Activated naive CD8-positive, alpha-beta T cell treated with anti-CD3 and anti-CD28 coated beads, Interleukin-2, amount 10 ng/mL, durations not matched to agents 7 days and 5 days (primary cell): ENCODE measurements at places on chromosomes 3 and 15.
A peak's percentile ranks its signal among the peaks of the same experiment; 100 is the strongest.

DNA sequence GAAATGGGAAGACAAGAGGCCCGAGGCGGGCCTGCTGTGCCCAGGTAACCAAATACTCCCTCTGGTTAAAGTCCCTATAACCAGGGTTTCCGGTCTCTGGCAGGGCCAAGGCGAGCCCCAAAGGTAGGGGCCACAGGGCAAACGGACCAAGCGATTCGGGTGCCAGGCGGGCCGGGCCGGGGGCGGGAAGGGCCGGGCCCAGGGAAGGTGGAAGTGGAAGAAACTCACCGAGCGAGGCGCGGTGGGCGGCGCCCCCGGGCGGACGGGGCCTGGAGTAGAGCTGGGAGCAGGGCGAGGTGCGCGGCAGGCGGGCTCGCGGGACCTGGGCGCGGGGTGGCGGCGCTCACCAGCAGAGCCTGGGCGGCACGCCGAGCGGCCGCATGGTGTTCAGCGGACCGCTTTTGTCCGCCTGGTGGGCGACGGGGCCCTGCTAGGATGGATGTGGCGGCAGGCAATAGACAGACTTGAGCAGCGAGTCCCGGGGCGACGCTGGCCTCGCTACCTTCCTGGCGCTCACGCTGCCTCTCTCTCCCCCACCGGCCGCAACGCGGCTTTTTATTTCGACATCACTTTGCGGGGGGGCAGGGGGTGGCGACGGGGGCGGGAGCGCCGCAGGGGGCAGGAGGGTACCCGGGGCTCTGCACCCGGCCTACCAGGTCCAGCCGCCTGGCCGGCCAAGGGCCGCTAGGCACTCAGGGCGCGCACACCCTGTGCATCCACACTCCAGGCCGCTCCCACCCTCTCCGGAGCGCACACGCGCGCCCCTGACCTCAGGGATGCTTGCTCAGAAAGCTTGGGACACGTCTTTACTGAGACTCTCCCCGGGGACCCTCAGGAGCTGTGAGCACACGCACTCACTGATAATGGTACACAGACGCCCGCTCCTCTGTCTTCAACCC is at the start of gene GATA2:
GATA2 (minus strand) TSS at position 531 of the 899 bp plus-strand sequence. CDS start 6,170 bp downstream, outside the sequence.
- DNase-seq, result peak; percentile 65
- H3K27ac ChIP-seq, result peak within 1 kb of the TSS; percentile 34
- peaks cover 12% of the 10 kb centered on the region for H3K4me1 ChIP-seq
- peaks cover 74% of the 10 kb centered on the region for H3K27me3 ChIP-seq
- H3K36me3 ChIP-seq, result no peaks in the 10 kb centered on the region

- H3K27me3 ChIP-seq, result peaks cover 11% of the 10 kb centered on the region
- H3K36me3 ChIP-seq, result no peaks in the 10 kb centered on the region
- no peak for DNase-seq
Observed at GRCh38 chr3:170012683-170013400, 25.0 kb upstream of the GPR160 start.

DNA sequence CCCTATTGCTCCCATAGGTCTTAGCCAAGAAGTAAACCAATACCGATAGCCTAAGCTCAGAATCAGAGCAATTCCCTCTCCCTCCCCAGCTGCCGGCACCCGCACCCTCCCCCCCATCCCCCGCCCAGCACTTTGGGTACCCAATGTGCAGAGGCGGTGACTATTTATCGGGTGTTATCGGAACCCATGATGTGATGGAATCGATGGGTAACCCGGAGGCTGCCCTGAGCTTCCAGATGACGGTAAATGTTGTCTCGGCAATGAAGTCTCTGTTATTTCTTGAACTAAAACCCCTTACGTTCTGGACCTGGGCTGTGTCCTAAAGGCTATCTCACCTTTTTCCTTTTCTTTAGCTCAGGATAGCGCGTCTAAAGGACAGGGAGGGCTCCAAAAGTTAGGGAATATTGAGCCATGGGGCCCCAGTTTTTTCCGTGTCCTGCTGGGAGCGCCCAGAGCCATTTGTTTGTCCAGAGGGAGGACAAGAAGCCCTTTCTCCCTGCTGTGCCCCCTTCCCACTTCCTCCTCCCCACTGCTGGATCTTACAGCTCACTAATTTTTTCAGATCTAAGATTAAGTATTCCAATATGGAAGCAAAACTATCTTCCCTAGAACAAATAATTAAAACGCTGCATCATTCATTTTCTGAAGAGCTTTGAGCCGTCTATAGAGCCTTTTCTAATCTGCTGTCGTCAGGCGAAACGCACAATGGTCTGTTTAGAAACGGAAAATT is 1.5 kb downstream of the SLITRK3 start:
- peaks cover 58% of the 10 kb centered on the region for H3K27me3 ChIP-seq
- no peak overlapping the region for H3K27ac ChIP-seq
- H3K4me1 ChIP-seq, result peaks cover 8% of the 10 kb centered on the region
- H3K36me3 ChIP-seq, result no peaks in the 10 kb centered on the region
- H3K4me3 ChIP-seq, result no peak overlapping the region

- H3K27me3 ChIP-seq, result no peaks in the 10 kb centered on the region
- DNase-seq, result no peak
- H3K27ac ChIP-seq, result peak overlapping the region; percentile 89
- peaks cover 12% of the 10 kb centered on the region for H3K36me3 ChIP-seq
- H3K4me3 ChIP-seq, result peak overlapping the region; percentile 87
- H3K4me1 ChIP-seq, result peaks cover 32% of the 10 kb centered on the region
Observed at GRCh38 chr15:49620199-49620598, 419 bp downstream of the FAM227B start.
